GM10248 (cell line): ENCODE measurements at places on chromosomes 2 and 18.

- no peak for DNase-seq
These were observed 52.6 kb downstream of the QPCT start for GRCh38 chr2:37396890-37397565.

DNA sequence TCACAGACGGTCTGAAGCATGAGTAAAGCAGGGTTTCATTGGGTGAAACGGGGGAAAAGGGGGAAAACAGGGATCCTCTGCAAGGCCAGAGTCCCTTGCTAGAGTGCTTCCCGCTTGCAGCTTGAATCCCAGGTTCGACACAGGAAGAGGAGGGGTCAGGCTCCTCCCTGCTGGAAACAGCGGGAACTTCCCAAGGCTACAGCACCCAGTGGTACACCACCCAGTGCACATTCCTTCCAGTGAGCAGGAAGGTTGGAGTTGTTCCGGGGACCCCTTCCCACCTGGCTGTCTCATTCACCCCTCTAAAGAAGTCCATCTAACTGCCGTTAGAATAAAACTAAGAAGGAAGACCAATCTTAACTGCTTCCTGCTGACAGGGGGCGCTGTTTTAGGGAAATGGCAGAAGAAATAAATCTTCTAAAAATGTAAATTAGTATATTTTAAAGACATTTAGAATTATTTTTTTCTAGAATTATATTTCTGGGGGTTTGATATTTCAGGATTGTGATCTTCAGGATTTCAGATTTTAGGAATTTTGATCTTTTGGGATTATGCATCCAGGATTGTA lies 230.9 kb downstream of the RBM43 start:
- DNase-seq: no peak

GRCh38 chr2:98216616-98217015 lies 129.6 kb upstream of the CNGA3 start:
- DNase-seq: no peak

DNA sequence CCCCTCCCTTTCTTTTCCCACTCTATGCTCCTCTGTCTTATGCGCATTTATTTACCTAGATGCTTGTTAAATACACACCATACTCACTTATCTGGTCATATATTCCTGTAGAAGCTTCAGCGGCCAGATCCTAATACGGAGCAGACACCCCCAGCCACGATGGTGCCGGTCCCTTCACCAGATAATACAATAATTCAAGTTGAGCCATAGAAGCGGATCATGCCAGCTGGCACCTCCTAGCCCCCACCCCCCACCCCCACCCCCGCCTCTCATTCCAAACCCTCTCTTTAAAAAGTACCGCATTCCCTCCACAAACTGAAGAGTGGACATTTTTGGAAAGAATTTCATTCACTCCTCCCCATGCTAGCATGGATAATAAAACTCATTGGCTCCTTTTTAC lies 95.2 kb downstream of the BIN1 start:
- DNase-seq: no peak

- no peak for DNase-seq
These were observed 137.6 kb downstream of the WDSUB1 start for GRCh38 chr2:159148901-159149300.

DNA sequence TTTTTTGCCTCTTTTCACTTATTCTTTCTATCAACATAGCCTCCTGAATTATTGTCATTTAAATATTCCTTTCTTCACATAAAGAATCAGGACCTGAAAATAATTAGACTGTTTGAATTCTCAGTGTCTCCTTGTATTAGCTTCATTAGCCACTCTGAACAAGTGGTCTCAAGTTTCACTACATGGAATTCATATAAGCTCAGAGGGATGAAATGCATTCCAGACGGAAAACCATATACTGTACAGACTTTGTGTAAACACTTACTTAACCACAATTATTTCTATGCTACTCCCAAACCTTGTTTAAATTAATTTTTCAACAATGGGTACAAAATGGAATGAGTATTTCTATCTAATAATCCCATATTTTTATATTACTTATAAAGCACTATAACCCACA lies 53.4 kb downstream of the CHN1 start:
- no peak for DNase-seq

DNA sequence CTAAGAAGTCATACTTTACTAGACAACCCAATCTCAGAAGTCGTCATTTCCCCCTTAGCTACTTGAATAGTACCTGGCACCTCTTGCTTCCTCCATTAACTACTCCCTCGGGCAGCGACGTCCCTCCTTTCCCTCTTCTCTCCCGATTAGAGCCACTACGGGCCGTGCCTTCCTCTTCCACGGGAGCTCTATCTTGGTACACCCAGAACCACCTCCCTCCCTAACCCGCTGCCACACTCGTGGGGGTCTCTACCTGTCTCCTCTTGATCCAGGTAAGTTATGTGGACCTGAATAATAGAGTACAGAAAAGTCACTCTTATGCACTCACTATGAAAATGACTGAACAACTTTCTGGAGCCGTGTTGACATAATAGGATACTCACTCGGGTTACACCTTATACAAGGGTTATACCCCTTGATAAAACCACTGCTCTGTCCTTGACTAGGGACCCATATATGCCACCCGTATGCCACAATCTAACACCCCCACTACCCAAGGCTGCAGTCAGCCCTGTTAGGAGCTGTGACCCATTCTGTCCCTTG lies 595 bp upstream of the HDHD2 start:
- DNase-seq: no peak

DNA sequence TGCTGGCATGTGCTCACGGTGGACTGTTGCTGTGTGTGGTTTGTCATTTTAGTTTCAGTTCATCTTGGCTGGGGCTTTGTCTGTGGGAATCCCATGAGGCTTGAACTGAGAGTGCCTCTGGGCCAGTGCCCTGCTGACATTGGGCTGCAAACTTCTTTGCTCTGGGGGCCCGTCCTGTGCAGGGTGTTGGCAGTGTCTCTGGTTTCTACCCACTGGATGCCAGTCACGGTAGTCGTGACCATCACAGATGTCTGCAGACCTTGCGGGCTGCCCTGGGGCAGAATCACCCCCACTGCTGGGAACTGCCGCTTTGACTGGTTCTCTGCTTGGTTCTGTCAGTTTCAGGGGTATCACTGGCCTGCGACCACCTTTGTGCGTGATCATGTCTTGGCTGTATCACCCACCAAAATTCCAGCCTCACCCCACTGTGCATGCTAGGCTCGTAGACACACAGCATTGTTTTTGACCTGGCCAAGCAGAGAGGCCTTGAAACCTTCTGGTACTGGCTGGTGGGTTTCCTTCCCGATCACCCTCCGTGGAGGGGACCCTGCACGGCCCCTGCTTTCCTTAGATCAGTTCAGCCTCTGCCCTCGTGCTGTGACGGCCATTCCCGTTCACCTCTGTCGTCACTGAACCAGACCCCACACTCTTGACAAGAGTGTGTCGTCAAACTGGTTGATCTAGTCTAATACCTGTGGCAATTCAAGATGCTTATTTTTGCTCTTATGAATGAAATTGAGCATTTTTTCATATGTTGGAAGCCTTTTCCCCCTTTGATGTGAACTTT lies 57.6 kb downstream of the KCNG2 start:
- DNase-seq: peak; percentile 71

GRCh38 chr2:198973181-198973580 lies 484.6 kb downstream of the SATB2 start:
- DNase-seq: no peak

- DNase-seq: no peak
These were observed 4.9 kb upstream of the TMEM200C start for GRCh38 chr18:5900262-5900661.

DNA sequence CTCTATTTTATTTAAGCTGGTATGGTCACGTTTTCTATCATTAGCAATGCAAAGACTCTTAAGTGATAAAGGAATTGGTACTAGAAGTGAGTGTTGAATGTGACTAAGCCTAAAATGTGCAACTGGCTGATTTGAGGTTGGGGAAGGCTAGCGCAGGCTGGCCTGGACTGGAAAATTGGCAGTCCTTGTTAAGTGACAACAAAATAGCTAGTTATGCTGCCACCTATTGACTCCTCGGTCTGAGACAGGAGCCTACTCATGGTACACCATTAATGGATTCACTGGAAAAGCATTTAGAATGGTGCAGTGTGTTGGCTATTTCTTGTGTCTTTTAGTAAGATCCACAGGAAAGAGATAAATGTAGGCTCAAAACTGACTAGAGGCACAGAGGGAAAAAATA lies 5.7 kb upstream of the WIPF1 start:
- peak; percentile 35 for DNase-seq

DNA sequence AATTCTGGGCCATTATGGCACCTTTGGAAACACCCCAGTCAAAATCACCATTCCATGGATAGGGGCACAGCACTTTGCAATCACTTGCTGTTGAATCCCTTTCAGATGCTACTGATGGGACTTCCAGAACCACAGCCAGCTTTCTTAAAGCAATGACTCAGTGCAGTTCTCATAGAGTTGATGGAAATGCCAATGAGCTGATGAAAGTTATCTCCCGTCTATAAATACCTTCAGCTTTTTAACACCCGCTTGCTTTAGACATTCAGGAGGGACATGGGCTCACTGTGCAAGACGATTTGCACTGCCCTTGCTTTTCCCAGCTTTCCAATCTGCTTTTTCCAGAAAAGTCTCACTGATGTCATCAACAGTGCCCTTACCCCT lies 66.7 kb upstream of the RPL31 start:
- DNase-seq: no peak

GRCh38 chr2:135904341-135904989 lies 28.2 kb upstream of the MCM6 start:
- no peak for DNase-seq

DNA sequence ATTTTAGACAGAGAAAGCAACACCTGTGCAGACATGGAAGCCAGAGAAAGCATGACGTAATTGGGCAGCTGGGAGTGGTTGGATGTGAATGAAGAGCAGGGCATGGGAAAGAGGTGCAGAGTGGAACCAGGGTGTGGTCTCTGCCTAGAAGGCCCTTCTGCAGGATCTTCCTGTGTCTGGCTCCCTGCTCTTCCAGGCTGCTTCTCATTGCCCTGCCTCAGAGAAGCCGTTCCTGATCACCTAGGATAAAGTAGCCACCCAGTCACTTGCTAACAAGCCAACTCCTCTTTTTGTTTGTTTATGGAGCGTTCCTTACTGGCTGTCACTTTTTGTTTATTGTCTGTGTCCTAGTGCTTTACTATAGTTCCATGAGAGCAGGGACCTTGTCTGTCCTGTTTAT lies 28.5 kb downstream of the GALNT1 start:
- no peak for DNase-seq

GRCh38 chr2:150567771-150568301 lies 80.4 kb upstream of the RND3 start:
- DNase-seq: no peak

DNA sequence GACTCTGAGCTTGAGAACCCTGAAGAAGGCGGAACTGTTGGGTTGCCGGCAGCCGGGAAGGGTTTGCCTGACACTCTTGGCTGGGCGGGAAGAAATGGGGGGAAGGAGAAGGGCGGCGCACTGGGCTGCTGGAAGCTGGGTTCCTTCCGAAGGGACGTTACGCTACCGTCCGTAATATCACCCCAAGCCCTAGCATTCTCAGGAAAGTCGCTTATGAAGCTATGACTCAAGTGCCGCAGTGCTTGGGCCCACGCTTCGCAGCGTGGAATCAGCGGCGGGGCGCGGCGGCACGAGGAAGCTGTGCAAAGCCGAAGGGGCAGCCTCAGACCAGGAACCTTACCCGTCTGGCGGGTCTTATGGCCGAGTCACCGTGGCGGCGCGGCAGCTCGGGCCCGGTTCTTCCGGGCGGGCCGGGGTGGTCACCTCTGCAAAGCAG lies 50.2 kb upstream of the SIGLEC15 start:
- peak; percentile 48 for DNase-seq

DNA sequence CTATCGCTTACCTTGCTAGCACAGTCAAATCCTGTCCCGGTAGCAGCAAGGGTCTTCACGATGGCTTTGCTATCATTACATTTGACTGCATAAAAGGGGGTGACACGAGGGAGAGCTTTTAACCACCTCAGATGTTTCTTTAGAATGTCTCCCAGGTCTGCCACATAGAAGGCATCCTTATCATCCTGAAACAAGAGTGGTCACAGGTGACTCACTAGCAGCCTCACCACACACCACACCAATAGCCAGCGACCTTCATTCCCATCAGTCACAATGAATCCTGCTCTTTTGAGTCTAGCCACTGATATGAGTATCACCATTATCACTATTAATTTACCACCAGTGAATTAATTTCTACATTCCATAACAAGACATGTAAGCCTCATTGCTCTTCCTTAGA lies 3.7 kb downstream of the ODC1 start:
- no peak for DNase-seq

GRCh38 chr18:76979906-76980305 lies 152.7 kb downstream of the MBP start:
- no peak for DNase-seq

GRCh38 chr2:68342470-68342869 lies 22.6 kb upstream of the PLEK start:
- DNase-seq: no peak

DNA sequence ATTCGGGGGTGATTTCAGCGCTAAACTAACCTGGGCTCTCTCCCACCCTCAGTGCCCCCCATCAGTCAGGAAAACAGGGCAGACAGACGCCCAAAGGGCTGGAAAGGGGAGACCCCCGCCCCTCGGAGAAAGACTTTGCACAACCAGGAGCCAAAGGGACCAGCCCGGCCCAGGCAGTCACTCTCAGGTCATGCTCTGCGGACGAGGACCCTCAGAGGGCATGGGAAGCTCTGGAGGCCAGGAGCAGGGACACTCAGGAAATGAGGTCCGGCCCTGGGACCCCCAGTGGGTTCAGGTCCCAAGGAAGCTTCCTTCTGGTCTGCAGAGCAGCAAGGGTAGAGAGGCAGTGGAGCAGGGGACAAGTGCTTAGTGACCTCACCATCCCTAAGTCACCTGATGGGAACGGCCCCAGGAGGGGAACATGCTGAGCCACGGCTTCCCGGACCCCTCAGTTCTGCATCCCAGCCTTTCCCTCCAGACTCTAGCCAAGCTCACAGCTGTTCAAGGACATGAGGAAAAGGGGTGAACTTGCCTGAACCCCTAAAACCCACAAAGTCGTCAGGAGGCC lies 88.0 kb upstream of the GPC1 start:
- no peak for DNase-seq

GRCh38 chr2:101788995-101789970 lies 91.8 kb downstream of the MAP4K4 start:
- no peak for DNase-seq

DNA sequence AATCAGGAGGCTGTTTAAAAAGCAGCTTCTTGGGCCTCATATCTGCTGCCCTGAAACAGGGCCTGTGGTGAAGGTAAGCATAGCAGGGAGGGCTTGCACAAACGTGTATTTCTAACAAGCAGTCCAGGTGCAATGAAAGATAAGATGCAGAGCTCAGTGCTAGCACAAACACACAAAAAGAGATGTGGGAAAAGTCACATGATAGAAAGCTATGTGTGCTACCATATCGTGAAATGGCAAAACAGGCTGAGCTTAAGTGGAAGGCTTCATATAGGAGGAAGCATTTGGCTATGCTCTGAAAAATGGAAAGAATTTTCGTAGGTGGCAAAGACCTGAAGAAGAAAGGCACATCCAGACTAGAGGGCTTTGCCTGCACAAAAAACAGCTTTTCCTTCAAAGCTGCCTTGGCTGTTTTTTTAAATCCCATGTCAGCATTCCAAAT lies 10.2 kb downstream of the RSAD2 start:
- DNase-seq: no peak
